Activated CD8-positive, alpha-beta T cell treated with anti-CD3 and anti-CD28 coated beads for 36 hours (primary cell): ENCODE measurements at places on chromosomes 13 and 19.

GRCh38 chr19:38004186-38004520, 97.1 kb downstream of the SIPA1L3 start:
- no peak overlapping the region for H3K4me3 ChIP-seq
- DNase-seq: no peak
- H3K4me1 ChIP-seq: peaks cover 5% of the 10 kb centered on the region
- H3K36me3 ChIP-seq: no peaks in the 10 kb centered on the region
- H3K27ac ChIP-seq: no peak overlapping the region

DNA sequence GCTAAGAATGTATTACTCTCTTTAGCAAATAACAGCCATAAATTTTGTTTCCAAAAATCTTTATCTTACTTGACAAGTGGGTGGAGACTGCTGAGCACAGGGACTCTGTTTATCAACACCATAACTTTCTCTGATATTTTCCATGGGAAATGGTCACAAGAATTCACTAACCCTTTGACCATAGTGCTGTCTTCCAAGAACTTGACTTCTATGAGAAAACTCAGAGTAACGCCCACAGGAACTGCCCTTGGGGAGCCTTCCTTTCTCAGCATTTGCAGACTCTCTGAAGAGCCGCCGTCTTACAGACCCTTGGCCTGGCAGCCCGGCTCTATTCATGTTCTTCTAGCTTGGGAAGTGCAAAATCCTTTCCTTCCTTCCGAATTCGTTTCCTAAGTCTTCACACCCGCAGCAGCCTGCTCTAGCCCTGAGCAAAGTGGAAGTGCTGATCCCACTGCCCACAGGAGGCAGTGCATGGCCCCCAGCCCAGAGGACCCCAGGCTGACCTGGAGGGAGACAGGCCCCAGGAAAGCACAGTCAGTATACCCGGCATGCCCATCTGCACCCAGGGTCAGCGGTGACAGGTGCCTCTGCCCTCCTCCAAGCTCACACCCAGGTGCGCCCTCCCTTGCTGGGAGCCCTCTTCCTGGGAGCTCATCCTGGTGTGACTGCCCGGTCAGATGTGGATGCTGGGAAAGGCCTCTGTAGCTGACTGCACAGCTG, 10.2 kb downstream of the GAS6 start:
- no peak overlapping the region for H3K4me3 ChIP-seq
- DNase-seq: no peak
- no peaks in the 10 kb centered on the region for H3K36me3 ChIP-seq
- no peak overlapping the region for H3K27ac ChIP-seq
- peaks cover 19% of the 10 kb centered on the region for H3K4me1 ChIP-seq
- H3K27me3 ChIP-seq: peaks cover 6% of the 10 kb centered on the region

- H3K27ac ChIP-seq: no peak overlapping the region
- no peak for DNase-seq
- H3K4me3 ChIP-seq: no peak overlapping the region
- H3K27me3 ChIP-seq: no peaks in the 10 kb centered on the region
- no peaks in the 10 kb centered on the region for H3K4me1 ChIP-seq
These were observed 43.7 kb upstream of the SLC15A1 start for GRCh38 chr13:98796191-98796590.

GRCh38 chr19:48881741-48882657, 9.8 kb downstream of the PPP1R15A start:
- no peak overlapping the region for H3K4me3 ChIP-seq
- peaks cover 16% of the 10 kb centered on the region for H3K36me3 ChIP-seq
- no peak overlapping the region for H3K27ac ChIP-seq
- H3K4me1 ChIP-seq: peaks cover 11% of the 10 kb centered on the region
- no peaks in the 10 kb centered on the region for H3K27me3 ChIP-seq

DNA sequence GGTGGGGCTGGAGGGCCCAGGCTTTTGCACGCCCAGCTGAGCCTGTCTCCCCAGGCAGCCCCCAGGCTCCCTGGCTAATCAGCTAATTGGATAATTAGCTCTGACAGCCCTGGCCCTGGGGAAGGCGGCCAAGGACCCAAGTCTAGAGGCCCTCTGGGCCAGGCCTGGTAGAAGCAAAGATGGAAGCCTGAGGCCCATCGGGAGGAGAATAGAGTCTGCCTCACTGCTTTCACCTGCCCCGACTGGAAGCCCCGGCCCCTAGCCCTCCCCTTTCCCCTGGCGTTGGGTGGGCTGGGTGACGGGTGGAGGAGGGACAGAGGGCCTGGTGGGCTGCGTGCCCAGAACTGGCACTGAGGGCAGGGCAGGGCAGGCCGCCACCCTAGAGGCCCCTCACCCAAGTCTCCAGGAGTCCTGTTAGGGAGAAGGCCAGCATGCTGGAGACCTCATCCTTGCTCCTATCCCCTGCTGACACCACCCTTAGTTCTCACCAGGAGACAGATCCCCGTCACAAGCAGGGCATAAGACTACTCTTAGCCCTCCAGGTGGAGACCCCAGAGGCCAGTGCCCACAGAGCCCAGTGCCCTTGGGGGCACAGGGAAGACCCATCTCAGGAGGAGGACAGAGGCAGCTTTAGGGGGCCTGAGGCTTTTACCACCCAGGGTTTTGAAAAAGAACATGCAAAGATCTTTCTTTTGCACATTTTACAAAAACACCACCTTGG, 12.0 kb downstream of the LYL1 start:
- no peak for DNase-seq
- no peaks in the 10 kb centered on the region for H3K36me3 ChIP-seq
- peaks cover 6% of the 10 kb centered on the region for H3K27me3 ChIP-seq
- no peak overlapping the region for H3K27ac ChIP-seq

DNA sequence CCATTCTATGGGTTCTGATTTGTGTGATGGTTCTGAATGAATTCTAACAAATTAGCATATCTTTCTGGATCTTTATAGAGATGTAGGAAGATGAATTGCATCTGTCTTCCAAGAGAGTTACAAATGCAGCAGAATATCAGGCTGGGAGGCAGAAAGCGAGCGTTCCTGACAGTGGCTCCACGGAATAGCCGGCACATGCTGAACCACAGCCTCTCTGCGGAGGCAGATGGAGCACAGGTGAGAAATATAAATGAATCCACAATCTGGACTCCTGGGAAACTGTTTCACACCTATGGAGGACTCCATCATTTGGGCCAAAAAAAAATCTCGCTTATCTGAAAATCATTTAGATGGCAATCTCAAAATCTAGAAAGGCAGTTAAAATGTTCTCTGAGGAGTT, 34.5 kb upstream of the WASF3 start:
- no peak overlapping the region for H3K4me3 ChIP-seq
- H3K4me1 ChIP-seq: no peaks in the 10 kb centered on the region
- DNase-seq: no peak
- H3K36me3 ChIP-seq: no peaks in the 10 kb centered on the region

DNA sequence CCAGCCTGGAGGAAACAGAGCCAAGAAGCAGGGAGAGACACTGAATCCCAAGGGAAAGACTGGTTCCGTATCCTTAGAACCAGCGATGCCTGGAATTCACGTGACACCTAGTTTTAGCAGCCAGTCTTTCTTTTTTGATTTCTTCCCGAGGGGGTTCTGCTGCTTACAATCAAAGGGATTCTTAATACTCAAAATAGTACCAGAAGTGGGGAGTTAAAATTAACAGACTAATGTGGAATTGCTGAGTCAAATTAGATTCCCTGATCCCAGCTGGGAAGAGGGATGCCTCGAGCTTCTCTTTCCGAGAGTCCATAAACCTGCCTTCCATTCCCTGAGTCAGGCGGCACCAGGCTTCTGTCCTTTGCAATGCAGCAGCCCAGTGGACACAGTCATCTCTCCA, 4.8 kb upstream of the MATK start:
- no peak for DNase-seq
- no peaks in the 10 kb centered on the region for H3K36me3 ChIP-seq
- H3K4me3 ChIP-seq: no peak overlapping the region
- H3K27ac ChIP-seq: no peak overlapping the region

- no peak overlapping the region for H3K27ac ChIP-seq
- no peaks in the 10 kb centered on the region for H3K36me3 ChIP-seq
- H3K4me1 ChIP-seq: no peaks in the 10 kb centered on the region
- no peak for DNase-seq
- H3K4me3 ChIP-seq: no peak overlapping the region
These were observed 32.2 kb upstream of the KLF12 start for GRCh38 chr13:74166261-74167004.

- peaks cover 20% of the 10 kb centered on the region for H3K4me1 ChIP-seq
- peak; percentile 93 for DNase-seq
- H3K4me3 ChIP-seq: peak overlapping the region; percentile 65
These were observed 436 bp upstream of the BBC3 start for GRCh38 chr19:47231215-47232054.

- peak overlapping the region; percentile 58 for H3K27ac ChIP-seq
- no peak for DNase-seq
- H3K4me3 ChIP-seq: no peak overlapping the region
- peaks cover 88% of the 10 kb centered on the region for H3K4me1 ChIP-seq
- H3K36me3 ChIP-seq: peaks cover 55% of the 10 kb centered on the region
These were observed 4.7 kb upstream of the GPR183 start for GRCh38 chr13:99311748-99312492.

- H3K4me3 ChIP-seq: peak overlapping the region; percentile 13
- peaks cover 16% of the 10 kb centered on the region for H3K36me3 ChIP-seq
- peak overlapping the region; percentile 82 for H3K27ac ChIP-seq
- H3K27me3 ChIP-seq: no peaks in the 10 kb centered on the region
These were observed 202.1 kb downstream of the KLF12 start for GRCh38 chr13:73932091-73932490.
